CD8-positive, alpha-beta memory T cell (primary cell): ENCODE measurements at places on chromosomes 3 and 15. TPM values are rescaled to one million over a fixed set of nuclear protein-coding genes. Genes with fewer than 3 reads are reported as not detected.

Gene LRRIQ4
- total RNA-seq, result 0.20 TPM

Gene GLDN
- total RNA-seq, result not detected

Gene SCN5A
- total RNA-seq, result 0.47 TPM

Gene TF
- 0.26 TPM for total RNA-seq

Gene CELF6
- 0.68 TPM for total RNA-seq

Gene CAND2
- total RNA-seq, result 1.1 TPM

Gene SLC41A3
- 25.8 TPM for total RNA-seq

Gene STAB1
- total RNA-seq, result 9.7 TPM

Gene BCL2A1
- 56.8 TPM for total RNA-seq

Gene TKT
- total RNA-seq, result 182 TPM

Gene FOXL2
- not detected for total RNA-seq
